ENCODE measurements at places on chromosomes 4 and X. TPM values are rescaled to one million over a fixed set of nuclear protein-coding genes. Genes with fewer than 3 reads are reported as not detected.
A peak's percentile ranks its signal among the peaks of the same experiment; 100 is the strongest.

GYG2 gene
- 1.0 TPM for total RNA-seq

RHOXF2B gene
- not detected for total RNA-seq

HEPH gene
- total RNA-seq: 131 TPM

DMP1 gene
- total RNA-seq: not detected

DDIT4L gene
- 10.2 TPM for total RNA-seq

HHIP gene
- total RNA-seq: 1.5 TPM

IL21 gene
- total RNA-seq: not detected

SSX2 gene
- total RNA-seq: not detected

GAGE2A gene
- total RNA-seq: not detected

GSPT2 gene
- total RNA-seq: 1.8 TPM

TEX13C gene
- not detected for total RNA-seq

GYPA gene
- not detected for total RNA-seq

HSD17B13 gene
- total RNA-seq: 0.14 TPM

DNA sequence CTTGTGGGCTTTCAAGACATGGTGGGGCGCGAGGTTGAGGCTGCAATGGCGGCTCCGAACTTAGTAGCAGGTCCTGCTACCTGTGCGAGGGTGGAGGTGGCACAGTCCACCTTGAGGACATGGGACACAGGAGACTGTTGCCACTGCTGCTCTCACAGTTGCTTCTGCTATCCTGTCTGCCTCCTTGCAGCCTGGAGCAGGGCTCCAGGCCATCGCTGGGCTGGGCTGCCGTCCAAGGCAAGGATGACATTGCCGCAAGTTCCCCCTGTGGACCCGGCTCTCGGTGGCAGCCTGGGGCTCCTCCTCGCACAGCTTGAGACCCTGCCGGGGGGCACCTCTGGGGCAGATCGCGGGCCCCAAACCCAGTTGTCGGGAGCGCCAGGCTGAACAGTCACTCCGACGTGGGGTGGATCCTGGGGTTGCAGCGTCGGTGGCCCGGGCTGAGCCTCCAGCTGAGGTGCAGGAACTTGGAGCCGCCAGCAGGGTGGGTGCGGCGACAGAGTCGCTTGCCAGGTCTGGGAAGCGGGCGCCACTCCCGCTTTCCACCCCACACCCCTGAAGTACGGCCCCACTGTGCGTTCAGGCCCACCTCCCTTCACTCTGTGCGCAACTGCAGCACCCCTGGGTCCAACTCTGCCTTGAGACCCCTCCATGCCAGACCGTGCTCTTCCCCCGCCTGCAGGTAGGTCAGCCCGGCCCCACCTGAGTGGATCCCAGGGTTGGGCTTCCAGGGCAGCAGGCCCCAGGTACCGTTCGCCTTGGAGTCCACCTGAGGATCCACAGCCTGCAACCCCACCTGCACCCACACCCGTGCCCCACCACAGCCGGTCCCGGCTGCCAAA lies 192.7 kb upstream of the NUDT6 start:
- no peak for DNase-seq

- DNase-seq: no peak
Measured at GRCh38 chr4:95764961-95765360, 74.9 kb upstream of the PDHA2 start.

DNA sequence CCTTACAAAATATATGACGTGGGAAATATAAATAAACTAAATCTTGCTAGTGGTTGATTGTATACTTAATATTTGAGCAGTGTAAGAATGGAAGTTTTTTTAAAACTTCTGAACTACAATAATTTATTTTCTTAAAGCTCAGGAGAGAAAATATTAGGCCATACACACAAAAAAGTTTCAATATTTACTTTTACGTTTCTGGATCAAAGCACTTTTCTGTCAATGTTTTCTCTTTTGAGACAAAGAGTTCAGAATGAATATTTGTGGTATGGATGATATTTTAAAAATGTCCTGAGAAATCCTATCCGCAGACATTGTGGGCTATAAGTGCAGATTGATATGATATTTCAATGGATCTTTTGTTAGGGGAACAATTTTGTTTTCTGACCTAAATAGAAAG lies 109.9 kb downstream of the TLL1 start:
- DNase-seq: no peak

- DNase-seq: no peak
Measured at GRCh38 chr4:47143261-47143660, 111.9 kb downstream of the GABRB1 start.

DNA sequence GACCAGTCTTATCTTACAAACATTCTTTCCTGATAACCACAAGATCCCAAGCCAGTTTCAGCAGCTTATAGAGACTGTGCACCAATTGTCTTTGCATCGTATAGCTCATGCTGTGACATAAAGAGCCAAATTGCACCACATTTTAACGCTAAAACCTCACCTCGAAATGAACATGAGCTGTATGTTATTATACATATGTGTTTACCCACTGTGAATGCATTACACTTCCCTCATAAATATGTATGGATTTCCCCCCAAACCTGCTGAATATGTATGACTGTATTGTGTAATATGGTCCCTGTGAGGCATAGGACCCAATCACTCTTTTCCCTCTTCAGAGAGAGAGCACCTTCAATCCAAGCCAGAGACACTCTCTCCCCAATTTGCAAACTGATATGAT lies 692.4 kb downstream of the NLGN4X start:
- DNase-seq: no peak

- peak; percentile 80 for DNase-seq
Measured at GRCh38 chrX:154396973-154397887, 947 bp upstream of the RPL10 start.

DNA sequence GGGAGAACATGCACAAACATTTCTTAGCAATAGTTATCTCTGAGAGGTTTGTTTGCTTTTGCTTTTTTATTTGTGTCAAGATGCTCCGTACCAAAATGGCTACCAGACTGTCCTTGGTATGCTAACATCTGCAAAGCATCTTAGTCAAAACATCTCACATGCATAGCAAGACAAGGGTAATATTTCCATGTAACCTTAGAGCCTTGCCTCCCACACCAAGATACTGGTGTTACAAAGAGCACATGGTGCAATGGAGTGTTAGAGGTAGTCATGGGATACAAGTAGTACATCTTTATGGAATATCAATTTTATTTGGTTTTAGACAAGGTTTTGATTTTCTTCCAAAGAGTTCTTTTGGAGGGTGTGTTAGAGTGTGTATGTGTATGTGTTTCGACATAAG lies 109.7 kb downstream of the NR3C2 start:
- DNase-seq: no peak

DNA sequence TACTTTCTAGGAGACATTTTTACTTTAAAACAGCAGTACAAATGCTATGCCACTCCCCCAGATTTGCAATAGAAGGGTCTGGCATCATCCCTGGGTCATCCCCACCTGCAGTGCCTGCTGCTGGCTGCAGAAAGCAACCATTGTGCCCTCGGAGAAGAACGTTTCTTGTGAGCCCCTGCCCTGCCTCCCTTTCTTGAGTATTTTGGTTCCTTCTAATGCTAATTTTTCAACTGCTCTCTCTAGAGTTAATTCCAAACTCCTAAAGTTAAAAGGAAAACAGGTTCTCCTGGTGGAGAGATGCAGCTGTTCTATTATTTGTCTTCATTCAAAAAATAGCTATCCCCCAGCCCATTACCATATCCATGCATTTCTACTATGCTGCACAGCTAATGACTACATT lies 107.1 kb downstream of the IDS start:
- no peak for DNase-seq

GRCh38 chr4:152079543-152080293 lies 318.9 kb upstream of the GATB start:
- DNase-seq: no peak

DNA sequence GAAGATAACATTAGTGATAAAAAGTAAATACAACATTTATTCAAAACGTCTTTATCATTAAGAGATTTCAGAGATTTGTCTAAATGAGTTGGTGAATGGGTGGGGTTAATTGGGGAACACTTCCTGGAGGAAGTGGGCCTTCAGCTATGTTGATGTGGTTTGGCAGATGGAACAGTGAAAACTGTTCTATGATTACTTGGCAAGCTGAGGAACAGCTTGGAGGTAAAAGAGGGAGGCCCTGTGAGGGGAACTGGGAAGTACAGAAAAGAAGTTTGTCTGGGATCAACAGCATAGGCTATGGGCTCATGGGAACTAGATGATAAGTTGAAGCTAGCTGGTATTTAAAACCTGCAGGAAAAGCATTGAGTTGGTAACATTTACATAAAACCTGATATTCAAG lies 26.0 kb downstream of the OCRL start:
- DNase-seq: no peak

DNA sequence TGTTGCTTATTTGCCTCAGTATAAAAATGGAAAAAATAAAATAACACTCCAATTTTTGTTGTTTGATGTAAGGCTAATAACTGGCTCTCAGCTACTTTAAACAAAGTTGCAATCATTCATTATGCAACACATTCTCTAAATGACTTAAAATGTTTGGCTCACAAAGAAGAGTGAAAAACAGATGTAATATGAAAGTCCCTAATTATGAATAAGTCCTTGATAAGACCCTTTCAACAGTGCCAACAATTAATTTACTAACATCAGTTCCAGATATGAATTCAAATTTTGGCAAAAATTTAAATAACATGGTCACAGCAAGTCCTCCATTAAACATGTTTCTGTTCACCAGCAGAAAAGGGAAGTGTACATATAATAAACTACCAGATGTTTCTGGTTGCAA lies 69.8 kb downstream of the PAPSS1 start:
- DNase-seq: no peak

- DNase-seq: no peak
Measured at GRCh38 chr4:113145519-113146291, 96.3 kb downstream of the ANK2 start.

DNA sequence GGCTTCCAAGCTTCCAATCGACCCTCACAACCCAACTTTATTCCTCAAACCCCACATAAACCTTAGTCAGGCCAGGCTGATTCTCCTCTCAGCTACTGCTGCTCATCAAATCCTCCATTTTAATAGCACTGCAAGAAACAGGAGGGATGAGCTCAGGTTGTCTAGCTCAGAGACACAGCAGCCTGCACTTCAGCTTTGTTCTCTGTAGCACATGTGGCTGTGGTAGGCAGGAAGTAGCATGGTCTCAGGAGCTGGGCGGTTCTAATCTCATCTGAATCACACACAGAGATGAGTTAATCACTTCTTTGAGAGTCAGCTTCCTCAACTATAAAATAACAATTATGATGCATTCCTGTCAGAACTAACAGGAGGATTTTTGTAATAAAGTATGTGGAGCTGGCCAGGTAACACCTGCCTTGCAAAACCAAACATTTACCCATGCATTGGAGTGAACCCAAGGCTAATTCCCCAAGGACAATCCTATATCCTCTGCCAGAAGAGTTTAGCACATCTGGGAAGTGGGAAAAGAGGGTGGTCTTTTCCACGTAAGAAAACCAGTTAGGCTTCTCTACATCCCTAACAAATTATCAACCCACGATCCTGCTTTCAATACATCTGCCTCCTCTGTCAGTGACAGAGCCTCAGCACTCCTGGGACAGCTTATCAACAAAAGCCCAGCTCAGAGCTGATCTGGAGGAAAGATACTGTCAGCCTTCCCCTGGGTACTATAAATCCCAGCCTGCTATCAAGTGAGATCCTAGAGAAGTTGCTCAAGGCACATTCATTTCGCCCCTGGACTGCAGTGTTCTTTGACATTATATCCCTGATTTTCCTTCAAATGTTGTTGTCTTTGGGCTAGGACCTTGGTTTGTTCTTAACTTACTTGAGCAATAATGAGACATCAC lies 32.8 kb downstream of the ELOVL6 start:
- DNase-seq: no peak

- DNase-seq: no peak
Measured at GRCh38 chrX:124300405-124300804, 32.1 kb upstream of the TEX13D start.

DNA sequence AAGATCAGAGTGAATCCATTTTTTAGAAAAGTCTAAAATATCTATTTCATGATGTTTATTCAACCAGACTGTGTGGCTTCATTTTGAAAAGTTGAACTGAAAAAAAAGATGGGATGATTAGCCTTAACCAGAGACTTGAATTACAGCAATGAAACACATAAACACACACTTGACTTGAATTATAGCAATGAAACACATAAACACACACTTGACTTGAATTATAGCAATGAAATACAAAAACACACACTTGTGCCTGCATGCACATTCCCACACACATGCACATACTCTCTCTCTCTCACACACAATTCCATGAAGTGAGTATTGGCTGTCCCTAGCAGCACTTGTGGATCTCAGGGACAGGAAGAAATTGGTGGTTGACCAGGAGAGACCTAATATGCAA lies 286.8 kb downstream of the USP46 start:
- DNase-seq: no peak

GRCh38 chrX:108945883-108946523 lies 209.6 kb upstream of the IRS4 start:
- DNase-seq: no peak

GRCh38 chr4:88792821-88793220 lies 95.2 kb upstream of the NAP1L5 start:
- DNase-seq: no peak

GRCh38 chr4:5893004-5893580 lies at the start of gene CRMP1:
CRMP1 (minus strand) TSS chr4:5893086; CDS start chr4:5892969, 117 bp downstream.
- DNase-seq: no peak

DNA sequence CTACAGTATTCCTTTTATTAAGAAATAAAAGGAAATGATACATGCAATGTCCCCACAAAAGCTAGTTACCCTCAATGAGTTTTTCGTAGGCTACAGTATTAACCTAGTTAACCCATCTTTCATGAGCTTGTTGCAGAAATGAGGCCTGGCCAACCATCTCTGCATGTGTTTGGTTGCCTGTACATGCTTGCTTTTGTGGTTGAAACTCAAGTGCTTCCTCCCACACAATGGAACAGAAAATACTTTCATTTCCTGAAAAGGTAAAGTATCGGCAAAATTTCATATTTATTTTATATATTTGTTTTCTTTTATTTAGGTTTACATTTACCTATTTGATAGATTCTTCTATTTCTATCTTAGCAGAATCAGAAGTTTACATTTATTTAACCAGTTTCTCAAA lies 214.6 kb upstream of the FAM241A start:
- DNase-seq: no peak

DNA sequence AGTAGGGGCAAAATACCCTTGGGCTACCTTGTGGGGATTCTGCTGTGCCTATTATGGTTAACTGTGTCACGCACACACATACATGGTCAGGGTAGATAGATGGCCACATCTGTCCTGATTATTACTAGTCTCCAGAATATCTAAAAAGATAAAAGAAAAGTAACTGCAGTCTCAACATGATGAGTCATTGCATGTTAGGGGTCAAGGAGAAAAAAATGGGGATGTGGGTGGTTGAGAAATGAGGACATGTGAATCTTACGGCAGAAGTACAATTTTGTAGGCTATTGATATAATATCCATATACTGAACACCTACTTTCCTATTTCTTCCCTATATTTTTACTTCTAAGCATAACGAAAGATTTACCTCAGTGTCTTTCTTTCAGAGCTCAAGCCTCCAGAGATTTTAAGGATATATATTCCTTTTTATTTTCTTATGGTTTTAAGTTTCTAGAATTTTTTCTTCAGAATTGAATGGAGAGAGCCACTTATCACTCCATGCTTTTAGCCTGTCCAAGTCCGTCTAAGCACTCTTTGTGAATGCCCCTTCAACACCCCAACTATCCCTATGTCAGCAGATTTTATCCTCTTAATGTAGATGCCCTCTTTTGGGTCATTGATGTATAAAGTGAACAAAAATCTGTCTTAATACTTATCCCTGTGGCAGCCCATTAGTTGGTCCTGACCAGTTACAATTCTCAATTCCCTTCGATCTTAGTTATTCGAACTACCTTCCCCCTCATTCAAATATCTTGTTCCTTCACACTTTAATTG lies 642.2 kb downstream of the IQCM start:
- no peak for DNase-seq

GRCh38 chr4:2868877-2869487 lies 25.3 kb downstream of the ADD1 start:
- DNase-seq: no peak

- DNase-seq: no peak
Measured at GRCh38 chrX:135505351-135505750, 15.1 kb upstream of the INTS6L start.
